ENCODE measurements at places on chromosomes 1 and 21.
A peak's percentile ranks its signal among the peaks of the same experiment; 100 is the strongest.

DNA sequence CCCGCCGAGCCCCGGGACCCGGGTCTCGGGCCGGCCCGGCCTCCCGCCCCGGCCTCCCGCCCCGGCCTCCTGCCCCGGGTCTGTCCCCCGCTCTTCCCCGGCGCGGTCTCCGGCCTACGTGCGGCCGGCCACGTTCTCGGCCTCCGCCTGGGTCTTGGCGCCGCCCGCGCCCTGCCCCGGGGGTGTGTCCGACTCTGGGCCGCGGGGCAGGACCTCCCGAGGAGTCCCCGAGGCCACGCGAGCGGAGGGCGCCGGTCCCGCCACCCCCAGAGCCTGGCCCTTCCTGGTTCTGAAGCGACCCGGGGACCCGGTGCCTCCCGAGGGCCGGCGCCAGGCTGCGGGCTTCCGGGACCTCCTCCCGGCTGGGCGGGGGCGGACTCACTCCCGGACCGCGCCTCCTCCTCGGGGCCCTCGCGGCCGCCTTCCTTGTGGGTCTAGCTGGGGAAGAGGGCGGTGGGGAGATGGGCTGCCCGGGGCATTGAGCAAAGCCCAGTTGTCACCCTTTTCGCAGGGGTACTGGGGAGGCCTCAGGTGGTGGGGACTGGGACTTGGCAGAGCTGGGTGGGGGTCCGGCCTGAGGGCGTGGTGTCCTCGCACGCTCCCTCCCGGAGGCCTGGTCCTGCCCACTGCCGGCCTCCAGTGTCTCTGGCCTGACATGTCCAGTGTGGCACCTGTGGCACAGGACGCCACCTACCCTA lies 558 bp downstream of the PFKL start:
- DNase-seq = peak; percentile 55

DNA sequence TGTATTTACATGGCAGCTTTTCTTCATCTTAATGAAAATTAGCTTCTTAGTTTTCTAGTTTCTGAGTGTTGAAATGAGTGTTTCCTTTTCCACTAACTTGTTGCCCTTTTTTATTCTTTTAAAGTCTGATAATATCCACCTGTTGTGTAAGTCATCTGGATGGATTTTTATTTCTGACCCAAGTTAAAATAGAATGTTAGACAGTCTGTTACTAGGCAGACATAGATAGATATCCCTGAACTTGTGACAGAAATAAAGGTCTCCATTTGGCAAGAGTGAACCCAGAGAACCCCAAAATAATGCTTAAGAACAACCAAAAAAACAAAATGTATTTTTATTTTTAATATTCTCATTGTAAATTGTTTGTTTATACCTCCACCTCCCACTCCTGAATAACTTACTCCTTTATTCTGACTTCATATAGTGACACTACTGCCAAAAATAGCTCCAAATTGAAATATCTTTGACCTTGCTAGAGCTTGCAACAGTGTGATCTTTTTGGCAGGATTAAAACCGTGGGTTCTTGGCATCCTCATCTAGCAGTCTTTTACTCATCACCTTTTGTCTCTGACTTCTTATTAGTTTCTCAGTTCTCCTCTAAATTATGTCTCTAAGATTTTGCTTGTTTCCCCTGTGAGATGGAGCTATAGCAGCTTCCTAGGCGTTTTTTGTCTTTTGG lies 26.9 kb upstream of the SH3D21 start:
- peak; percentile 58 for DNase-seq

DNA sequence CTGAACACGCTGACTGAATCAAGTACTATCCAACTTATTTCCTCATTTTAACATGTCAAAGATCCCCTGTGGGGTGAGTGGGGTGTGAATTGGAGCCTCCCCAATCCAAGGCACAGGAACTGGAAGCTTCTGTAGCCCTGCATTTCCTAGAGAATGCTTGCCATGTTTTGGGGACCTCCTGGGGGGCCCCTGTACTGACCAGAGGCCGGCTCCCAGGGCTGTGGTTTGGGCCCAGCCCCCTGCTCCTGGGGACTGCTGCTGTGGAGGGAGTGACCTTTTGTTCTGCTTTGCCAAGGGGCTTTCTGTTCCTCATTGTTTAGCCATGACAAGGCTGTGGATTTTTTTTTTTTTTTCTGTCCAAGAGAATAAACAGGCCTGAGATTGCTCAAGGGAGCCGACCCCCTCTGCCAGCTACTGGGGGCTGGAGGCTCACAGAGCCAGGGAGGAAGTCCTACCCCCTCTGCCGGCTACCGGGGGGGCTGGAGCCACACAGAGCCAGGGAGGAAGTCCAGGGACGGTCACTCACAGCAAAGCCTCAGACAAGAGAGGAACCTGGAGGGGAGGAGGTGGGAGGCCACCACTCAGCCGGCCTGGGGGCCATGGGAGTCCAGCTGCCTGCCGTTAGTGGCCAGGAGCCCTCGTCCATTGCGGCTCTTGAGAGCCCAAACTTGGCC lies 17.4 kb downstream of the TNFRSF1B start:
- DNase-seq = peak; percentile 69

DNA sequence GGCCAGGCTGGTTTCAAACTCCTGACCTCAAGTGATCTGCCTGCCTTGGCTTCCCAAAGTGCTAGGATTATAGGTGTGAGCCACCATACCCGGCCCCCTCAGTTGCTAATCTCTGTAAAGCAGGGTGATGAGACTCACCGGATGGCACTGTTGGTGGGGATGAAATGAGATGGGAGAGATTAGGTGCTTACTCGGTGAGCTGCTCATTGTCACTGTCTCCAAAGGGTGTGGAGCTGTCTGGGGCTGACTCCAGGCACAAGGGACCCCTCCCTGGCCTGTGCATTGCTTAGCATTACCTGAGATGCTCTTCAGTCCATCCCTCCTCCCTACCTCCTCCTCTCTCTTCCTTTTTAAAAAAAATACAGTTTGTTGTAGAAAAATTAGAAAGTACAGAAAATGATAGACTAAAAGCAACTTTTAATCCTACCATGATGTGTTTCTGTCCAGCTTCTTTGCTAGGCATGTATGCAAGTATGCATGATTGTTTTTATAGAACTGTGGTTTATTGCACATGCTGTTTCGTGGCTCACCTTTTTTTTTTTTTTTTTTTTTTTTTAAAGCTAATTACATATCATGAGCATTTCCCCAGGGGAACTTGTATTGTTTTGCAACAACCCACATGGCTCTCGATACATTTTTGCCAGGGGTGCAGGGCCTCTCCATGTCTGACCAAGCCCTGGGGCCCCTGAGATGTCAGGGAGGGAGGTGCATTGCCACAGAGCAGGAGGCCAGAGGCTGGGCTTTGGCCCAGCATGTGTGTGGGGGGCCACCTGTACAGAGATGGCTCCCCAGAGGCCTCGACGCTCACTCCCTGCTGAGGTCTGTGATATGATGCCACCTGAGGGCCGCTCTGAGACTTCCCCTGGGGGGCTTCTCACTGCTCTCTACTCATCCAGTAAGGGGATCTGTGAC lies 55.4 kb downstream of the ARHGEF10L start:
- no peak for DNase-seq

GRCh38 chr1:227125929-227126545 lies 185.9 kb downstream of the COQ8A start:
- DNase-seq = no peak

- DNase-seq = no peak
Observed at GRCh38 chr1:184761969-184762485, 7.4 kb upstream of the EDEM3 start.

- DNase-seq = no peak
Observed at GRCh38 chr1:44129616-44130500, 11.2 kb downstream of the KLF17 start.

- DNase-seq = no peak
Observed at GRCh38 chr1:12345350-12346217, 115.8 kb downstream of the VPS13D start.

GRCh38 chr1:87826681-87827251 lies 498.1 kb downstream of the LMO4 start:
- DNase-seq = peak; percentile 96

- no peak for DNase-seq
Observed at GRCh38 chr1:77548285-77548684, 134.2 kb downstream of the ZZZ3 start.

DNA sequence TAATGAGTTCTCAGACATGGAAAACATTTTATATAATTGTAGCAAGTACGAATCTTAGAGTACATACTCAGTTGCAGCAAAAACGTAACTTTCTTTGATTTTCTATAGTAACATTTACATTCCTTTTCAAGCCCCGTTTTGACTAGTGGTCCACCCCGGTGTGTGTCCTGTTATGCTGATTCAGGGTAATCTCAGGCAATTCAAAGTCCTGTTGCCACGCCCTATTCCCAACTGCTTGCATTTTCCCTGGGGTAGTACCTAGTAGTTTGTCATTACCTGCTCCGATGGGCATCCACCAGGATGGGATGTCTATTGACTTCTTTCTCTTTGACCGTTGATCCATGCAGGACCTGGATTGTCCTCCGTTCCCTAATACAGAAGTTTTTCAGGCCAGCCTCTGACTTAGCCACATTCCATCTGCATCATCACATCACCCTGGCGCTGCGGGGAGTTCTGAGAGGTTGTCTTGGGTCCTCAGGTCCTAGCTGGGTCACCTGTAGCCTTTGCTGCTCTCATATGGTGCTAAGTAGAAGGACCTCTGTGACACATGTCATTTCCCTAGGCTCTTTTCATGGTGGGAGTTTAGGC lies 15.0 kb upstream of the FCAMR start:
- DNase-seq = no peak

All from cardiac muscle cell (in vitro differentiated cells and primary cell).